ENCODE measurements at places on chromosomes 11 and 22.

GRCh38 chr11:96019281-96019680, 95.4 kb upstream of the MTMR2 start:
- no peak for DNase-seq

- DNase-seq = no peak
Measured at GRCh38 chr11:626475-627307, at the start of gene SCT. TSS of gene SCT (minus strand) at chr11:627181. CDS start at chr11:627143, 38 bp downstream.

- DNase-seq = no peak
Measured at GRCh38 chr22:25488244-25489020, 76.0 kb upstream of the GRK3 start.

- DNase-seq = no peak
Measured at GRCh38 chr22:44730022-44730393, 22.4 kb upstream of the ARHGAP8 start.

DNA sequence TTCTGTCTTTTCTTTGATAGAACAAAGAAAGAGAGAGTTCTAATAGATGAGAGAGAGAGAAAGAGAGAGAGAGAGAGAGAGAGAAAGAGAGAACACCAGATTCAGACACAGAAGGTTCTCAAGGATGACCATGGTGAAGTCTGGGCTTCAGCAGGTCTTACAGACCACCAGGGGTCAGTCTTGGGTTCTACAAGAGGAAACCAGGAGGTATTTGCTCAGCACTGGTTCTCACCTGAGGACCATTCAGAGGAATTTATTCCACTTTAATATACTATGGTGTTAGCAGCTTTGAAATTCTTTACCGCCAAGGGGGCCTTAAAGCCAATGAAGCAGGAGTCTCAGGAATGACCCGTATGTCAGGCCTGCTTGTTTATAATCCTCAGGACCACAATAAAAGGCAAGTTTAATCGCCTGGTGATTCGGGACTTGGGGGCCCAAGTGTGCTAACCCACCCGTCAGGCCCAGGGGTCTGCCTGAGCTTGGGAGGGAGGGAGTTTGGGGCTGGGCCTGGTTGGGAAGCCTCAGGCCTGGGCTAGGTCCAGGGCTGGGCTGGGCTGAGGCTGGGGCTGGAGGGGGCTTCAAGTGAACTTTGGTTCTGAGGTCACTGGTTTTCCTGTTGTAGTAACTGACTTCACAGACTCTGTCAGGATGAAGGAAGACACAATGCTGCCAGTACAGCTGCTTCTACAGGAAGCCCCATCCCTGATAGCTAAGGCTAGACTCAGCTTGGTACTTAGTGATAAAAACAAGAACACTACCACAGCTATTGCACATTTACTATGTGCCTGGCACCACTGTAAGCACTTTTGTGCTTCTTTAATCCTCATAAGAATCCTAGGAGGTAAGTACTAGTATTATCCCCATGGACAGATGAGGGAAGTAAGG, 179.2 kb upstream of the ZBED5 start:
- DNase-seq = no peak

DNA sequence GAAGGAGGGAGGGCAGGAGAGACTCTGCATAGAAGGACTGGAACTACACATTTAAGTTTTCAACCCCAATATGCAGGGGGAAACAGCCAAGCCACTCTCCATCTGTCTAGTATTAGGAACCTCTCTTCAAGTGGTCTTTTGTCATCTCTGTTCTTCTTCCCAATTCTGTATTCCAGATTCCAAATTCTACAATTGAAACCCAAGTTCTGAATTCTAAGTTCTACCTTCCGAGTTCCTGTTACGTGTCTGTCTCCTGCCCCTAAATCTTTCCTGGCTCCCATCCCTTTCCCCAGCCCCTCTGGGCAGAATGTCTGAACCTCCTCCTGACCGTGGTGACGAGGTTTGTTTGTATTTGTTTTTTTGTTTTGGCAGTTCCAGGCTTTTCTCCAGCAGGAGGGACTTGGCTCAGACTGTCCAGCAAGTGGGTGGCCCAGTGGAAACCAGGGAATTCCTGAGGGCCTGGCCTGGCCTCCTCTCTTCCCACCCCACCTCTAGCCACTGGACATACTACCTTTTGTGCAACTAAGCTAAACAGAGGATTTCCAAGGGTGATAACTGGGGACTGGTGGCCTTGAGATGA, 1.6 kb upstream of the THOC5 start:
- DNase-seq = no peak

All from NCI-H2171 (cell line).